ENCODE measurements at places on chromosomes 13 and 19. TPM values are rescaled to one million over a fixed set of nuclear protein-coding genes. Genes with fewer than 3 reads are reported as not detected.

GRCh38 chr19:53355739-53356138, 9.8 kb upstream of the ZNF525 start:
- no peak for DNase-seq

DNA sequence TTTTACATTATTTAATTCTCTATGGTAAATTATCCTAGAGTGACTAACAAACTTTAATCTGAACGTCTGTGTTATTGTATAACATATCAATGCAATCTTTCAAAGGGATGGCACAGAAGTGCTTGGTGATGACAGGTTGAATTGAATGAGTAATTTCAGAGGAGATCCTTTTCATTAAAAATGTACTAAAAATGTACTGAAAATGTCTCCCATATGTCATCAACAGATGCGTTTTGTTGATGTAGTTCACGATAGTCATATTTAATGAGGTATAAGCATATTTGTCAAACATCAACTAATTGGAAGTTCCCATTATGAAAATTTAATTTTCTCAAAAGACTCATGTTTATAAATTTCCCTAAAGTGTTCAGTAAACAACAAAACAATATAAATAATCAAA, 1434.7 kb upstream of the PCDH20 start:
- DNase-seq = no peak

- no peak for DNase-seq
Observed at GRCh38 chr19:42601811-42602443, 7.2 kb upstream of the CEACAM8 start.

- no peak for DNase-seq
Observed at GRCh38 chr13:26425443-26426358, 131.8 kb upstream of the WASF3 start.

DNA sequence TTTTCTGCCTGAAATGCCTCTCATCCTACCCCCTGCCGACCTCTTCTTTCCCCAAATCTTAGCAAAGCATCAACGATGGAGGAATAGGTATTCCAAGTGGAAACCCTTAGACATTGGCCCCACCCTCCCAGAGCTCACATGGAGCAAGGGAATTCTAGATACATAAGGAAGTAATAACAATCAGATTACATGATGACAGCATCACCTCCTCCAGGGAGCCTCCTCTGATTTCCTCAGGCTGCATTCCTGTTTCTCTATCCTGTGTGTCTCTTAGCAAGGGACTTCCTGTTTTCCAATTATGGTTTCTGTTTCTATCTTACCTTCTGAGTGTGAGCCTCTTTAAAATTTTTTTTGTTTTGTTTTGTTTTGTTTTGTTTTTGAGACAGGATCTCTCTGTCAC, 246.6 kb downstream of the TSHZ3 start:
- no peak for DNase-seq

DNA sequence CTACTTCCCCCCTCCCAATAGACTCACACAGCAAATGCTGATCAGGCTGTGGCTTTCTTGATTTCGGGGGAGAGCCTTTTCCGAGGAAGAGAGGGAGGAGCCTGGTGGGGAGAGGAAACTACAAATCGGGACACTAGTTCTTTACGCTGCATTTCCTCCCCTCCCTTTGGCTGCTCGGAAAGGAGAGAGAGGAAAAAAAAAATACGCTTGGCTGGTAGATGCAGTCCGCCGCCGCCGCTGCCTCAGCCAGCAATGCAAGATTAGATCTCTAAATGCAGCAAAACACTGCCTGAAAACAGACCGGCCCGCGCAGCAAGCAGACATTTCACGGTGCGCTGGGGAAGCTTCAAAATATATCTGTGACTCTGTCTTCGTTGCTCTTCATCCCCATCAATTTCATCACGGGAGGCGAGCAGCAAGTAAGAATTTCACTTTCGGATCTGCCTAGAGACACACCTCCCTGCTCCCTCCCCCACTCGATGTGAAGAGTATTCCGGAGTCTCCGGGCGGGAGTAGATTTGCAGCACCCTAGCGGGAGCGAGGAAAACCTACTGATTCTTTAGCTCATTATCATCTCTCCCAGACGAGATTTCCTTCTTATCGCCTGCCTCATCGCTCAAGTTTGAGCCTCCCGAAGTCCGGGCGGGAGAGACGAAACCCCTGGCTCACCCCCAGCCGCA, at the start of gene PCDH17:
Gene PCDH17 (plus strand): TSS at position 149 of the 680 bp plus-strand sequence. CDS start 803 bp downstream, outside the sequence.
- DNase-seq = peak; percentile 50

DNA sequence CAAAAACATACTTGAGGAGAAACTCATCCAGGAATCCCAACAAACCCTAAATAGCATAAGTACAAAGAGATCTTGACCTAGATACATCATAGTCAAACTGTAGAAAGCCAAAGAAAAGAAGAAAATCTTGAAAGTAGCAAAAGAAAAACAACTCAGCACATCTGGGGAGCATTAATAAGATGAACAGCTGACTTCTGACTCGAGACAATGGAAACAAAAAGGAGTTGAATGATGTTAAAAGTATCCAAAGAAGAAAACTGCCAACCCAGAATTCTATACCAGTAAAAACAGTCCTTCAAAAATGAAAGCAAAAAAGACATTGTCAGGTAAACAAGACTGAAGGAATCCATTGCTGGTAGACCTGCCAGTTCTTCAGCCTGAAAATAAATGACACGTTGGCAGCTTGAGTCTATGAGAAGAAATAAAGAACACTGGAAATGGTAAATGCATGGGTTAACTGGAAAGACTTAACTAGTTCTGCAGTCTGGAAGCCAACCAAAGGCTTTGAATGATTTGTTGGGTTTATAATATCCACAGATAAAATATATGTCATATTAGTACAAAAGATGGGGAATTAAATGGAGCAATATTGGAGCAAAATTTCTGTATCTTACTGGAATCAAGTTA, 46.8 kb downstream of the TSSK6 start:
- no peak for DNase-seq

- no peak for DNase-seq
Observed at GRCh38 chr13:107457686-107458085, 757.6 kb downstream of the LIG4 start.

DNA sequence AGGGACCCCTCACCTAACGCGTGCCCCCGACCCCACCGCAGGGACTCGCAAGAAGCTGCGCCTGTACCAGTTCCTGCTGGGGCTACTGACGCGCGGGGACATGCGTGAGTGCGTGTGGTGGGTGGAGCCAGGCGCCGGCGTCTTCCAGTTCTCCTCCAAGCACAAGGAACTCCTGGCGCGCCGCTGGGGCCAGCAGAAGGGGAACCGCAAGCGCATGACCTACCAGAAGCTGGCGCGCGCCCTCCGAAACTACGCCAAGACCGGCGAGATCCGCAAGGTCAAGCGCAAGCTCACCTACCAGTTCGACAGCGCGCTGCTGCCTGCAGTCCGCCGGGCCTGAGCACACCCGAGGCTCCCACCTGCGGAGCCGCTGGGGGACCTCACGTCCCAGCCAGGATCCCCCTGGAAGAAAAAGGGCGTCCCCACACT, 4.7 kb upstream of the MYBPC2 start:
- DNase-seq = peak; percentile 89

- DNase-seq = no peak
Observed at GRCh38 chr19:510606-511100, 3.4 kb downstream of the TPGS1 start.

DNA sequence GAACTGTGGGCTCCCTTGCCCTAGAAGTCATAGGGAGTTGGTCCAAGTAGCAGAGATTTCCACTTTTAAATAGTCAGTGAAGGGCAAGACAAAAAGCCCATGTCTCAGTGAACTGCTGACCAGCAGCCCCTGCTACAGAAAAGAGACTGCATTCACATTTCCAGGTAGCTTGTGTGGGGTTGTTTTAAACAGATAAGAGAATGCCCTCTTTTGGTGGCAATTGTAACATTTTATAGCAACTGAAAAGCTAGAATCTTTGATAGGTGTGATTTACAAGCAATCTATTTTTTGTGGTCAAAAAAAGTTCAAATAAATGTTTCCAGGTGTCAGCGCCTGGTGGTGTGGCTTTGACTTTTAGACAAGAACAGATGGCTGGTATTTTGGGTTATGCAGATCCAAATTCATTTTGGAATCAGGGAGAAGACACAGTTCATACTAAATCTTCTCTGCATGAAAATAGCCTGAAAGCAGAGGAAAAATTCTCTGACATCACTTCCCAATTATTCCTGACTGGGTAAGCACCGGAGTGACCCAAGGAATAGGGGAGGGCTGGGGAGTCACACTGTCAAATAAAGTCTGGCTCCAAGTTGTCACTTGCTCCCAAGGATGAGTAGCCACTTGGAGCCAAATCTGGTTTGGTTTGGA, 26.2 kb upstream of the GPR12 start:
- no peak for DNase-seq

DNA sequence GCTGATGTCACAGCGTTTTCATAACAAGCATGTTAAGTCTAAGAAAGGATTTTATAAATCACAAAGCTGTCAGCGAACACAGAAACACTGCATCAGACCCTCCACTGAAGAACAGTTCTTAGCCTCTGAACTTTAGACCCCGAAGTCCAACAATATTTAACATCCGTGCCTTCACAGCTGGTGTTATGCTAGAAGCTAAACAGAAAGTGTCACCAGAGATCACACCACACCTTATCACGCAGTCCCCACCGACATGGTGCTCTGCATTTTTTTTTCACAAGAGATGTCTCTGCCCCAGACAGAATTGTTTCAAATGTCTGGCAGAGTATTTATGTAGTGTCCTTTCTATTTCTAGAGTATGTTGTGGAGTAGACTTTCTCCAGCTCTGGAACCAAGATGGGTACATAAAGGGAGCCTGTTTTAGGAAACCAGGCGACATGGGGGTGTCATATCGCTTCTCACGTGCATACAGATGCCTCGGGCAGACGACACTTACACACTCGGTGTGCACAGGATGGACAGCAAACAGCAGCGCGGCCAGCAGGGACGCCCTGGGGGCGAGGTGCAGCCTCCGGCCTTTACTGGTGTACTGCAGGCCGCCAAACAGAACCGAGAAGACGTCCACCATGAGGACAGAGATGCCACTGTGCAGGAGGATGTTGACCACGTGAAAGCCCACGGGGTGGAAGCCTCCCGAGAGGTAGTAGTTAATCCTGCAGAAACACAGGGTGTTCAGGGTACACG, 12.0 kb downstream of the TMTC4 start:
- DNase-seq = no peak

DNA sequence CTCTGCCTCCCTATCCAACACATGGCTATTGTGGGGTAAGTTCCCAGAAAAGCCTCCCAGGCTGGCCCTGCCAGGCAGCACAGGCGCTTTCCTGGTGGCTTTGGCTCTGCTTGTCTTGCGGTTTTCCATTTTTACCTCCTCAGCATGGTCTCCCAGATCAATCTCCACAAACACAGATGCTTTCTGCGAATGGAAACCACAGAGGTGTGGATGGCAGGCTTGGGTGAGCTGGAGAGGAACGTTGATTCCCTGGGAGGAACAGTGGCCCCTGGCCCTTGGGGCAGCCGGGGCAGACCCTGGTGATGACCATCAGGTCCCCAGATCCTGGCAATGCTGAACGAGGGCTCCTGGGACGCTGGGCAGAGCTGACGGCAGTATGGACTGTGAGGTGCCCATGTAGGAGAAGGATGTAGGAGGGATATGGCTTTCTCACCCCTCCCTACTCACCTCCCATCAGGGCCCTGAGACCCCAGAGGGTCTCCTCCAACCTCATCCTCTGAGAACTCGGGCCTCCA, 6.6 kb downstream of the C13orf46 start:
- no peak for DNase-seq

GRCh38 chr19:16261584-16262368, 62.9 kb upstream of the KLF2 start:
- no peak for DNase-seq

- no peak for DNase-seq
Observed at GRCh38 chr13:111852725-111853518, 214.0 kb upstream of the SOX1 start.

DNA sequence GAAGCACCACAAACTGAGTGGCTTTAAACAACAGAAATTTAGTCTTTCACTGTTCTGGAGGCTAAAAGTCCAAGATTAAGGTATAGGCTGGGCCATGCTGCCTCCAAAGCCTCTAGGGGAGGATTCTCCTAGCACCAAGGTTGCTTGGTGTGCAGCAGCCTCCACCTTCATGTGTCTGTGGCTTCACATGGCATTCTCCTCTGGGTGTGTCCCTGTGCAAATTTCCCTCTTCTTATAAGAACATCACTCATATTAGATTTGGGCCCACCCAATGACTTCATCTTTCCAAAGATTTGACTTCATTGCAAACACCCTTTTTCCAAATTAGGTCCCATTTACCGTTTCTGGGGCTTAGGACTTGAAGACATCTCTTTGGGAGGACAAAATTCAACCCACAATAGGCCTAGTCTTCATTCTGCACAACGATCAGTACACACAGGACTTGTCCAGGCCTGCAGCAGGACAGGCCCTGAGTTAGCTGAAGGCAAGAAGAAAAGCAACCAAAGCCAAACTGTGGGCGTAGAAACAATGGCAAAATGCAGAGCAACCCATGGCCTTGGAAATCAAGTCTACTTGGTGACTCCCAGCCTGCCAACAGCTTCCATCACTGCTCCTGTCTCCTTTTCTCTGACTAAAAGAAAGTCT, 521.2 kb upstream of the NBEA start:
- DNase-seq = peak; percentile 77

GRCh38 chr19:9721861-9722260, 46.7 kb downstream of the ZNF846 start:
- no peak for DNase-seq

DNA sequence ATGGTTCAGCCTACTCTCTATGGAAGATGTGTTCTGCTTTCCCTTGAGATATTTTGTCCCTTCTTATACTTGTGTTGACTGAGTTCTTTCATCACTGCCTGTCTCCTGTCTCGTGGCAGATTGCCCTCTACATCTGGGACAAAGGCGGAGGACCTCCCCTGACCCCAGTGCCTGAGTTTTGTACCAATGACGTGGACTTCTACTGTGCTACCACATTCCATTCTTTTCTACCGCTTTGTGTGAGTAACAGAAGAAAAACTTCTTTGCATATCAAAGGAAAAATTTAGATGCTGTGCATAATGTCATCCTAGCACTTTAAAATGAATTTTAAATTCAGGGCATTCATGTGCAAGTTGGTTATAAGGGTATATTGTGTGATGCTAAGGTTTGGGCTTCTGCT, 74.6 kb downstream of the B3GLCT start:
- no peak for DNase-seq

GRCh38 chr13:42305503-42305902, 33.6 kb downstream of the AKAP11 start:
- no peak for DNase-seq

GRCh38 chr13:36841391-36841790, 22.4 kb downstream of the RFXAP start:
- no peak for DNase-seq

ACER1 gene
- 0.33 TPM for total RNA-seq

ZGLP1 gene
- 1.3 TPM for total RNA-seq

MCEMP1 gene
- total RNA-seq = 2.4 TPM

GRIN2D gene
- not detected for total RNA-seq

AP2A1 gene
- 42.1 TPM for total RNA-seq

KCNK6 gene
- total RNA-seq = 5.1 TPM

KLK13 gene
- not detected for total RNA-seq

KLF1 gene
- total RNA-seq = not detected

PRR19 gene
- 0.48 TPM for total RNA-seq

DNAJC15 gene
- 9.2 TPM for total RNA-seq

RFPL4AL1 gene
- total RNA-seq = not detected

PDCD2L gene
- 10.9 TPM for total RNA-seq

STK24 gene
- total RNA-seq = 149 TPM

ZNF763 gene
- 2.9 TPM for total RNA-seq

Measured in breast epithelium (tissue), 4 donors.